Esophagus squamous epithelium (tissue), 5 donors: ENCODE measurements at places on chromosomes 12 and 14.

DNA sequence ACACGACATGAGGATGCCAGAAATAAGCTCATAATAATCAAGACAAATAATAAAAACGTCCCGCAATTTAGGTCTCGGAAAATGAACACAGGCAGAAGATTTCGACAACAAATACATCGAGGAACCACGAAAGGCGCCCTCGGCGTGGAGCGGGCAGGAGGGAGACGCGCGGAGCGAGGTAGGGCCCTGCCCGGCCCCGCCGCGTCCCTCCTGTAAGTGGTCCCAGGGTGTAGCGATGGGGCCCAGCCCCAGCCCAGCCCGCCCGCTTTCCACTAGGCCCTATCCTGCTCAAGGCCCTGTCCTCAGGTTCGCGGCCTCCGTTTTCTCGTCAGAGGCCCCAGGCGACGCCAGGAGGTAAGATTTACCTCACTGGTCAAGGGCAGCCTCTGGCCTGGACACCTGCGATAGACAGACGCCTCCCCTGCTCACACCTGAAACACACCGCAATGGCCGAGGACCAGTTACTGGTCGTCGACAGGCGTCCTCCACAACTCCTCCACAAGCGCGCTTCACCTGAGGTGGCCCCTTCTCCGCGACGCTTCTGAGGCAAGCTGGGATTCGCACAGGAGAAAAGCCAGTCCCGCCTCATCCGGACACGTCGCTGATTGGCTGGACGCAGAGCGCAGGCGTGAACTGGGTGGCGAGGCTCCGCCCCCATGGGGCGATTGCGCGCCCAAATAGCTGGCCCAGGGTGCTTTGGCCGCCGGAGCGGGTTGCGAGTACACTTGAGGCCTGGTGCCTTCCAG is at the start of gene SYCP3:
Gene SYCP3, minus strand, starts transcription at position 543 of the 746 bp plus-strand sequence. CDS start 1,527 bp downstream, outside the sequence.
- DNase-seq, result no peak

GRCh38 chr12:82475211-82475610 is 116.9 kb downstream of the METTL25 start:
- no peak for DNase-seq

DNA sequence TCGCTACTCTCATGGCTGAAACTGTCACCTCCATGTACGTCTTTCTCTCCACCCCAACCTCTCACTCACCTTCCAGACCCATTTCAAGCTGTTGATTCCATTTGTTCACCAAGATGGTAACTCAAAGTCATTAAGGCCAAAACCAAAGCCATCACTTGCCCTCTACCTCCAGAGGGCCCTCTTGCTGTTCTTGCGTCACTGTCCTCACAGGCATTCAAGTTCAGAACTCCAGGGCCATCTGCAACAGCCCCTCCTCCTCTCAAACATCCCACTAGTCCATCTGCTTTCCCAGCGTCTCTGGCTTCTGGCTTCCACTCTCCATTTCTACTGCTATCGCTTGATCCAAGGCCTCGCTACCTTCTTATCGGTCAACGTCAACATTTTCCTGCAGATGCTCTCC is 74.5 kb downstream of the VWF start:
- DNase-seq, result no peak

DNA sequence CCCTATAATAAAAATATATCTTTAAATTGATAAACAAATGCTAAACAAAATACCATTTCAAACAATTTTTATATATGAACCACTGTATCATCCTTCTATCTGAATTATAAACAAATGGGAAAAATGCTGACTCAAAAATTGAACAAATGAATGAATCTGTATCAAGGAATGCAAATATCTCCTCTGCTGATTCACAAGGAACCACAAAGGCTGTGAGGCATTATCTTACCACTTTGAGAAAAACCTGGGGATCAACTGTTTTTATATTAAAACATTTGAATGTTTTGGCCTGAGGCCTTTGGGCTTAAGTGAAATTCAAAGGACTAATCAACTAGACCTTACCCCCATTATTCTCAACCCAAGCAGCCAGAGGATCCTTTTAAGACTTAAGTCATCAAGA is 86.3 kb downstream of the EML5 start:
- no peak for DNase-seq

GRCh38 chr14:31410048-31410650 is 10.2 kb downstream of the HEATR5A start:
- no peak for DNase-seq

DNA sequence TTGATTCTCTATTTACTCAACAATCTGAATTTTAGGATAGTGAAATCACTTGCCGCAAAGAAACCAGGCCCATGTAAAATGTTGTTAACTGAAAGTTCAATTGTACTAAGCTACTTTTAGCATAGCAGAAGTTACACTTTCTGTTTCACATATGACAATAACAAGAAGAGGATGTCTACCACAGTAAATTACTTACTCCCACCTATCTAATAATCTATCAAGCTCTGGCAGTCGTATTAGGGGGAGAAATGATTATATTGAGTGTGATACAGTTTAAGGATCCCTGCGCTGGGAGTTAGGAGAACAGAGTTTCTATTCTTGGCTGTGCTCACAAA is 66.5 kb upstream of the CAND1 start:
- no peak for DNase-seq

- no peak for DNase-seq
These were observed 96.1 kb downstream of the TMEM121 start for GRCh38 chr14:105622329-105622955.

DNA sequence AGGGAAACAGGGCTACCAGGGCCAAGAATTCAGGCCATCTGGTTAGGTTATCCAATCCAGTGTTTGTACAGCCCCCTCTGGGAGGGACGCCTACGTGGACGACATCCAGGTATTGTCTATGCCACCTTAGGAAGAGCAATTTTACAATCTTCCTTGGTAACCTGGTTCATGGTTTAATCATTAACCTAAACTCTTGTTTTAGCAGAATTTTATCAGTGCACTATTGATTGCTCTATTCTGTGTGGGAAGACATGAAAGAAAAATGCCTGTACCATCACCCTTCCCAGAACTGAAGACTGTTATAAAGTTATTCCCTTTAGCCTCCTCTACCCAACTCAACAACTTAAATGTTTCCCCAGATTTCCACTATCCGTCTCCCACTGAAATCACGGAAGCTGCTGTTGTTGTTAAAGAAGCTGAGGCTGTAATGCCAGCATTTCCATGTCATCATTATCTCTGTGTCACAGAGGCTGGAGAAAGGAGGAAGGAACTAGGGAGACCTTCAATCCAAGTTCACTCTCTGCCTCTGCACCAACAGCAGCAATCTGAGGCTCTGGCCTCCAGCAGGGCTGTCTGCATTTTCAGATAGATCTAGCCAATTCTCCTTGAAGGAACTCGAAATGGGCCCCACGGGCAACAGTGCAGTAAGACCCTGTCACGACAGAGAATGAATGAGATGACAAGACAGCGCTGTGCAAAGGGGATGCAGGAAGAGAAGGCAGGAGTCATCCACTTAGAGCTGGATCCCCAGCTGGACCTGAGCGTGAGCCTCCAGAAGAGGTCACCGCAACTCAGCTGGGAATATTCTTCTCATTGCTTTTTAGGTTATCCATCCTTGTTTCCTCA is 183.4 kb upstream of the GZMB start:
- DNase-seq, result no peak

DNA sequence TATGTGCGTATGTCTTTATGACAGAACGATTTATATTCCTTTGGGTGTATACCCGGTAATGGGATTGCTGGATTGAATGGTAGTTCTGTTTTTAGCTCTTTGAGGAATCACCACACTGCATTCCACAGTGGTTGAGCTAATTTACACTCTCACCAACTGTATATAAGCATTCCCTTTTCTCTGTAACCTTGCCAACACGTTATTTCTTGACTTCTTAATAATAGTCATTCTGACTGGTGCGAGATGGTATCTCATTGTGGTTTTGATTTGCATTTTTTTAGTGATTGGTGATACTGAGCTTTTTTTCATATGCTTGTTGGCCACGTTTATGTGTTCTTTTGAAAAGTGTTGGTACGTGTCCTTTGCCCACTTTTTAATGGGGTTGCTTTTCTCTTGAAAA is 49.7 kb downstream of the FRS2 start:
- no peak for DNase-seq
